GM06990 (cell line): ENCODE measurements at places on chromosomes 3 and 15.

DNA sequence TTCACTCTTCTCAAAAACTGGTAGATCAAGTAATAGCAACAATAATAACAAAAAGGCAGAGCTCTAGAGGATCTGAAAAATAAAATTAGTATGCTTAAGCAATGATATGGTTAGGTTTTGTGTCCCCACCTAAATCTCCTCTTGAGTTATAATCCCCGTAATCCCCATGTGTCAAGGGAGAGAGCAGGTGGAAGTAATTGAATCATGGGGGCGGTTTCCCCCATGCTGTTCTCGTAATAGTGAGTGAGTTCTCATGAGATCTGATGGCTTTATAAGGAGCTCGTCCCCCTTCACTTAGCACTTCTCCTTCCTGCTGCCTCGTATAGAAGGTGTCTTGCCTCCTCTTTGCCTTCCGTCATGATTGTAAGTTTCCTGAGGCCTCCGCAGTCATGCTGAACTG, 60.2 kb upstream of the ABHD2 start:
- no peak for DNase-seq

- no peak for DNase-seq
Observed at GRCh38 chr3:197994736-197995135, 34.7 kb downstream of the LMLN start.

GRCh38 chr3:34176723-34177122, 378.3 kb downstream of the PDCD6IP start:
- DNase-seq: no peak

DNA sequence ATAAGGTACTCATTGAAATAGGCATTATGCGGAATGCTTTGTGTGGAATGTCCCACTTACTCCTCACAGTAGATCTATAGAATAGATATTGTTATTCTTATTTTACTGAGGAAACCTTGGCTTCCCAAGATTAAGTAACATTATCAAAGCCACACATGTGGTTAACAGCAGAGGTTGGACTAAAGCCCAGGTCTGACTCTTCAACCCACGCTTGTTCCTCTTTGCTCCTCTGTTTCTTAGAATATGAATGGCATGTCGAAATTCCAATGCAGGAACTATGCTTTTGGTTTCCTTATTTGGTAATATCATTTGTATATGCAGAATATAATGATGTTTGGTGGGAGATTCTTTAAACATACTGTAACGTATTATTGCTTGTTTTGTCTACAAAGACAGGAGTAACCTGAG, 818.8 kb upstream of the LMCD1 start:
- DNase-seq: no peak

DNA sequence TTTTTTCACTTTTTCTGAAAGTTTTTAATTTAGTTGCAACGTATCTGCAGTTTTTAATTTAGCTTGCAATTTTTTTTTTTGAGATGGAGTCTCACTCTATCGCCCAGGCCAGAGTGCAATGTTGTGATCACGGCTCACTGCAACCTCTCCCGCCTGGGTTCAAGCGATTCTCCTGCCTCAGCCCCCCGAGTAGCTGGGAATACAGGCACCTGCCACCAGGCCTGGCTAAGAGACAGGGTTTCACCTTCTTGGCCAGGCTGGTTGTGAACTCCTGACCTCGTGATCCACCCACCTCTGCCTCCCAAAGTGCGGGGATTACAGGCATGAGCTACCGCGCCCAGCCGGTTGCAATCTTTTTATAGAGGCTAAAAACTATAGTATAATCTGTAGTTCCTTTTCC, 142.9 kb upstream of the ALCAM start:
- no peak for DNase-seq

- DNase-seq: no peak
Observed at GRCh38 chr3:37145611-37146010, 28.8 kb downstream of the LRRFIP2 start.

- peak; percentile 2 for DNase-seq
Observed at GRCh38 chr3:182092662-182093262, 381.0 kb downstream of the SOX2 start.

- no peak for DNase-seq
Observed at GRCh38 chr3:50635066-50635465, 18.1 kb downstream of the MAPKAPK3 start.

DNA sequence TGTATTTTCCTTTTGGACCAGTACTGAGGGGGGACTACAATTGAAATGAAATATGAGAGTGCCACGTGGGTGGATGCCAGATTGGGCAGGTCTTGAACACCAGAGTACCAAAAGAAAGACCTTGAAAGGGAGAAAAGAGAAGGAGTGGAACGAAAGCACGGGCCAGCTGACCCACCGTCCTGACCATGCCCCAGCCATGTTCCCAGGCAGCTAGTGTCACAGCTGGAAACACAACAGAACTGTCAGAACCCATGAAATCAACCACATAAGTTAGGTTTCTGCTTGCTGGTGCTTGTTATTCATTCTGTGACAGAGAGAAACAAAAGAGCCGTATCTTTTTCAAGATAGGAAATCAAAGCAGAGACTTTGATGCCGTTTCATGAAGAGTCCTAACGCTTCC, 268.8 kb downstream of the MEX3B start:
- no peak for DNase-seq

- no peak for DNase-seq
Observed at GRCh38 chr3:125324341-125324740, 50.8 kb downstream of the ZNF148 start.

GRCh38 chr3:60916546-60916945, 334.7 kb downstream of the FHIT start:
- no peak for DNase-seq

DNA sequence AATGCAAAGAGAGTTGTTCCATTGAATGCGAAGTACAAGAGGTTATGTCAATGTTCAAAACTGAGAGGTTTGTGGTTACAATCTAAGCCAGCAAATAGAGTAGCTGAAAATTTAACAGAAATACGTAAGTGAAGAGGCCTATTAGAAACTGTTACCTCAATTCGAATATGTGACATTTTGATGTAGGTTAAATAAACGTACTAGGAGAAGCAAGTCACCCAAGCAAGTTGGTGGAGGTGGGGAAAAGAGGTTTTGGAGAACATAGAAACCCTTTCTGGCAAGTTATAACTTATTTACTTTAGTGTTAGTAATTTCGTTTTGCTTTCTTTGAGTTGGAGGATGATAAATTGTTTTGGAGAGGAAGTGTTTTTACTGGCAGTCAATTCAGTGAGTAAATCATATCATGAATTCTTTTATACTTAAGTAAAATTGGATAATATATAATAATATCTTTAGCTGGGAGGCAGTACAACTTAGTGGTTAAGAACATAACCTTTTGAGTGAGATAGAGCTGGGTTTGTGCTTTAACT, 91.2 kb upstream of the NAALADL2 start:
- no peak for DNase-seq

- peak; percentile 1 for DNase-seq
Observed at GRCh38 chr3:191549357-191549756, 88.4 kb downstream of the PYDC2 start.

- no peak for DNase-seq
Observed at GRCh38 chr3:54967731-54968161, 39.9 kb upstream of the LRTM1 start.

DNA sequence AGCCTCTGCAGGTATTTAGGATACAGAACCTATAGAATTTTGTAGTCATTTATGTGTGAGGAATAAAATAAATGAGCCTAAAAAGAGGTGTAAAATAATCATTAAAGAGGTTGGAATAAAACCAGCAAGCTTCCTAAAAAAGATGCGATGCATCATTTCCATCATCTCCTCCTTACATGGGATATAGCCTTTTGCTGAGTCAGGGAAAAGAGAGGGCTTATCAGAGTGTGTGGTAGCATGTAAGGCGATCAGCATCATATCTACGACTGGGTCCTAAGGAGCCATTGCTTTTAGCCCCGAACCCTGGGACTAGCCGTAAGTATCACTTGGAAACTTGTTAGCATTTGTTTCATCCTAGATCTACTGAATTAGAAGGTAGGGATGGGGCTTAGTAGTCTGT, 94.9 kb downstream of the DTWD1 start:
- DNase-seq: no peak

- DNase-seq: no peak
Observed at GRCh38 chr3:189570916-189571315, 60.3 kb upstream of the TP63 start.

DNA sequence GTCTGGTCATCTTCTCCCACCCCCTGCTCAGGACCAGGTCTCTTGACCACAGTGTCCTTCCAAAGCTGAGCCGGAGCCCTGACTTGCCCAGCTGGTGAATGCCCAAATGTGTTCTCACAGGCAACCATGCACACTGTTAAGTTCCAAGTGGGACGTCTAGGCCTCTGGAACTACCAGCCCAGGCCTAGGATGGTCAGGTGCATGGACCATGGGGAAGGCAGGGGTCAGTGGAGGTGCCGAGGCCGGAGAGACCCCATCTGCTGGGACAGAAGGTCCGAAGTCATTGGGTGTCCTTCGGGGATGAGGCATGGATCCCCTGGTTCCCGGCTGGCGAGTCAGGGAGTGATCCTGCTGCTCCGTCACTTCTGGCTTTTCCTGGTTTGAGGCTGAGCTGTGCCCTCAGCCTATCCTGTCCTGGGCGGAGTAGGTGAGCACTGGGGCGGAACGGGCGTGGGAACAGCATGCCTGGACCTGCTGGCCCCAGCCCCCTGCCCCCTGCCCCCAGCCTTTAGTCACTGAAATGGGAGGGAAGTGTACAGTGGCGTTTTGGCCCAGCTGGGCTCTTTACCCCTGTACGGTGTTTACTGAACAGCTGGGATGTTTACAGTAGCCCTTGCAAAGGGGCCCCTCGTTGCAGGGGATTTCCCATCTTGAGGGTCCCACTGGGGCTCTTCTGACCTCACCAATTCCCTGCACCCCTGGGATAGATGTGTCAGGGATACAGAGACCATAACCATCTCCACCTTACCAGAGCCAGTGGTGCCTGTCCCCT, 12.1 kb downstream of the SEMA3F start:
- no peak for DNase-seq

- DNase-seq: no peak
Observed at GRCh38 chr15:31495281-31495680, 168.6 kb downstream of the KLF13 start.

DNA sequence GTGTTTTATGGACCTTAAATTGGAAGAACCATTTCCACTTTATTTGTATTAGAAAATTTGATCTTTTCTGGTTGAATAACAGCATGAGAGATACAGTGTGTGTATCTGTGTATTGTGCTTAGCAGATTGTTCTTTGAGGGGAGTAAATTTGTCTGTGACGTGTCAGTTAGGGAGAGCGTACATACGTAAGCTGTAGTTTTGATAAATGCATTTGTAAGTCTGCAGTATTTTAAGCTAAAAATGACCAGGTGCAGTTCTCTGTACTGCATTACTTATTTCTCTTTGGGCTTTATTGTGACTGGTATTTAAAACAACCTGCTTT, 264.8 kb downstream of the ROBO2 start:
- DNase-seq: no peak

GRCh38 chr3:13198264-13198879, 125.1 kb upstream of the IQSEC1 start:
- no peak for DNase-seq

DNA sequence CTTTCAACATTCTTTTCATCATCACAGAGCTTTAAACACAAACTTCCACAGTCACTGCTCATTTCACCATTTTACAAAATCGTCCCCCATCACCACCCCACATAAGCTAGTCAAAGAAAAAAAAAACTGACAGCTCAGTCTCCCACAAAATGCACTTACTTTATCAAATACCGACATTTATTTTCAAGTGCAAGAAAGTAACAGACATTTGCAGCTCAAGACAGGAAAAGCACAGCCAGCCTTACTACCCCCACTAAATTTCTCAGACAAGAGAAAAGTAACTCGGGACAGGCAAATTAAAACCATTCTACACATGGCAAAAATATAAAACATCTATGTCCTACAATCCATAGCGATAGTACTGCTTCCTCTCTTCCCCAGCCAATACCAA, 402.4 kb downstream of the SHQ1 start:
- DNase-seq: no peak

GRCh38 chr3:50873376-50874157, 198.8 kb downstream of the DOCK3 start:
- peak; percentile 48 for DNase-seq

GRCh38 chr3:64832098-64832497, 144.3 kb upstream of the ADAMTS9 start:
- DNase-seq: no peak

- no peak for DNase-seq
Observed at GRCh38 chr3:83002869-83003445, 1241.5 kb upstream of the GBE1 start.

GRCh38 chr3:80238152-80238551, 470.4 kb upstream of the ROBO1 start:
- DNase-seq: no peak

GRCh38 chr3:171142985-171143384, 116.5 kb upstream of the SLC2A2 start:
- DNase-seq: no peak

DNA sequence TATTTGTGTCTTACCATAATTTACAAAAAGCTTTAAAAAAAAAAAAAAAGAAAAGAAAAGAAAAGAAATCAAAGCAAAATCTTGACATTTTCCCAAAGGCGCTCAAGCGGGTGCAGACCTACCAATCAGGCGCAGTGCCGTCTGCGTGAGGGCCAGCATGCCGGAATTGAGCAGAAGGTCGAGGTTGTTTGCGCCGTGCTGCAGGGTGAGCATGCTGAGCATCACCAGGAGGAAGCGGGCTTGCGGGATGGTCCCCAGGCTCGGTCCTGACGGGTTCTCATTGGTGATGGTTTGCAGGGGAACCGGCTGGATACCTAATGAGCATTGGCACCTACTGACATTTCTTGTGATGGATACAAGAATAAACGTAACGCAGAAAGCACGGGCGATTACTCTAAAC, 93.9 kb downstream of the HERC2 start:
- DNase-seq: no peak

DNA sequence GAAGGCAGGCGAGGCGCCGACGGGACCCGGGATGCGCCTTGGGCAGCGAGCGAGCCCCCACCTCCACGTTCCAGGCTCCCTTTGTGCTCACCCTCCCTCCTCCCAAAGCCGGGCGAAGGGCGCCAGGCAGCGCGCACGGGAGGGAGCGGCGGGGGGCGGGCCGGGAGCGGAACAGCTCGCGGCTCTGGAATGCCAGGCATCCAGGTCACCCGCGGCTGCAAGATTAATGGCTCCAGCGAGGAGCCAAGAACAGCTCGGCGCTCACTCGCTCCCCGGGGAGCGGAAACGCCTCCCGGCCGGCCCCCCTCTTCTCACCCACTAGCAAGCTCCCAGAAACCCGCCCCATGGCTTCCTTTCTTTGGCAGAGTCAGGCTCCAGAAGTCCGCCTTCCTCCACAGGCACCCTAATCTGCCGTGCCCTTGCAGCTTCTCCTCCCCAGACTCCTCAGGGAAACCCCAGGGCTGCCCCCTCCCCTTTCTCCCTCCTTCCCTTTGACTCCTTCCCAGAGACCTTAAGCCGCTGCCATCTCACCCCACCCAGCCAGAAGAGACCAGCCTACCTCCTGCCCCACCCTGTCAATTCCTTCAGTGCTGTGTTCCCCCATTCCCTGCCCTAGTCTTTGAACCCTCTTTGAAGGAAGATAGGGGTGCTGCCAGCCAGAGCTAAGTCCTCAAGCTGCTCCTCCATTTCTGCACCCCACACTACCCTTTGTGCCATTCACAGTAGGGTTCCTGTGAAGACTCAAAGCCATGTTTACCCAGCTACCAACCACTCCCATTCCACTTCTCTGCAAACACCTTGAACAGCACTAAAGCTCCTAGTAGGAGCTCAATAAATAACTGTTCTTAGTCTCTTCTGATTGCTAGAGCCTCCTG, 9.9 kb downstream of the AMOTL2 start:
- DNase-seq: no peak
